ENCODE measurements at places on chromosomes 5 and 9.
A peak's percentile ranks its signal among the peaks of the same experiment; 100 is the strongest.

DNA sequence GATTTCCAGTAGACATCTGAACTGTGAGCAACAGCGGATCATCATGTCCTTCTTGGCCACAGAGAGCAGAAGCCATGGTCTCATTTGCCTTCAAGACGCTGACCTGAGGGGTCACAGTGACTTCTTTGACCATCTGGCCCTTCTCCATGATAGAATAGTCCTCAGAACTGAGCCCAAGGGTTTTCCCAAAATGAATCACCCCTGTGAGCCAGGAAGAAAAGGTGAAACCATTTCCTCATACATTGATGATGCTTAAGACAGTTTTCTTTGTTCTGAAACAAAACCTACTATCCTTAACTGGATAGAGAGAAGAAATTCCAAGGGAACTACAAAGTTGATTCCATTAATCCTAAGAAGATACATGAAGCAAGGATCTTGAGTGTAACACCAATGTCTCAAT is 503.9 kb downstream of the CTNND2 start:
- DNase-seq: no peak

DNA sequence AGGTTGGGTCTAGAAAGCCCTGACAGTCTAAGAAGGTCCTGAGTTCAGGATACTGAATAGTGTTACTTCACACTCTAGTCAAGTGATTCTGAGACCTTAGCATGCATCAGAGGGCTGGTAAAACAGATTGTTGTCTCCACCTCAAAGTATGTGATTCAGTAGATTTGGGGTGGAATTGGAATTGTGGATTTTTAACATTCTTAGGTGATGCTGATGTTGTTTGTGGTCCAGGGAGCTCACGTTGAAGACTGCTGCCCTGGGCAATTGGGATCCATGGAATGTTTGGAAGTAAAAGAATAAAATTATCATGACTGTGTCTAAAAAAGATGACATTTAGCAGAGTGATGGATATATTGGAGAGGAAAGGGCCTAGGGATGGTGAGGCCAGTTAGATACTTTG is 75.6 kb downstream of the VCAN start:
- no peak for DNase-seq

DNA sequence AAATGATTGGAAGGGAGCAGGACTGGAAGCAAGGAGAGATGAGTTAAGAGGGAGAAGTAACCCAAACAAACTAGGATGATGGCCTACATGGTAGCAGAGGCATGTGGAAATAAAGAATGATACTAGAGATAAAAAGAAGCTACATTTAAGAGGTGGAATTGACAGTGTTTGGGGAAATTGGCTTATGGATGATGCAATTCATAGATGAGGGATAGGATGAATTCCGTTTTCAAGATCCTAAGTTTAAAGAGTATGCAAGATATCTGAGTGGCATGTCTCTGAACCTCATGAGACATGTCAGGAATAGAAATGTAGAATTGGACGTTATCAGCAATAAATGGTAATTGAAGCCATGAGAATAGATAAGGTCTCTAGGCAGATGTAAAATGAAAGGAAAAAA is 73.6 kb downstream of the RPS23 start:
- DNase-seq: no peak

GRCh38 chr5:138033386-138033808 is 518 bp upstream of the FAM13B start:
- DNase-seq: peak; percentile 66

DNA sequence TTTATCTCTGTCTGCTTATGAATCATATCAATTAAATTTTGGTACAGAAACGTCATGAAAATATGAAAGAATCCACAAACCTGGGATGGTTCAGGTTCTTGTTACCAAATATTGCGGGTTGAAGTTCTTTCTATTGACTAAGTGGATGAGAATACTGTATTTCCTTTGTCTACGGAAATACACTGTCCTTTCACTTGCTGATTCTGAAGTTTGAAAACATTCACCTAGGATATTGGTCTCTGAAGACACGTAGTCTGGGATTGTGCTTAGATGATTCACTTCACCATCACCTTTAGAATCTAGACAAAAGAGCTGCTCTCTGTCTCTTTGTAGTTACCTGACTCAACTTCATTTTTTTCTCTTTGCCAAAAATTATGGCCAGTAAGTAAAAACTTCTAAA is 222.4 kb downstream of the FBN2 start:
- DNase-seq: no peak

DNA sequence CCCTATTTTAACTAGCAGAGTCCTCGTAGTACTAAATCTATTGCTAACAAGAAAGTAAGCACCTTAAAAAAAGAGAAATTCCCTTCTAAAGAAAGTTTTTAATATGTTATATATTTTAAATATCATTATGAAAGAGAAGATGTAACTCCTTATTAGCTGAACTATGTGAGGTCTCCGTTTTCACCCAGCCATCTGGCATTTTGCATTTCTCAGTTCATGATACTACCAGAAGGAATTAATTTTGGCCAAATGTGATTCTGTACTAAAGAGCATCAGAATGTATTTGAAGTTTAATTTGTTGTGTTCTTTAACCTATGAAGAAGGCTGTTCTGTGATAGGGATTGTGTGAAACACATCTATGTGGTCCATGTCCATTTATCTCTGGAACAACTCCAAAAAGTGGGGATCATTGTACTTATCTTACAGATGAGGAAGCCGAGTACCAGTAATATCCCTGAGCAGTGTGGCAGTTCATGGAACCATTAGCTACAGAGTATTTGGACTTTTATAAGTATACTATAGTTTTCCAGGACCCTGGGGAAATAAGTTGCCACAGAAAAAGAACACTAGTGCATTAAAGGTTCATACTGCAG is 29.8 kb downstream of the TNFAIP8 start:
- DNase-seq: no peak

DNA sequence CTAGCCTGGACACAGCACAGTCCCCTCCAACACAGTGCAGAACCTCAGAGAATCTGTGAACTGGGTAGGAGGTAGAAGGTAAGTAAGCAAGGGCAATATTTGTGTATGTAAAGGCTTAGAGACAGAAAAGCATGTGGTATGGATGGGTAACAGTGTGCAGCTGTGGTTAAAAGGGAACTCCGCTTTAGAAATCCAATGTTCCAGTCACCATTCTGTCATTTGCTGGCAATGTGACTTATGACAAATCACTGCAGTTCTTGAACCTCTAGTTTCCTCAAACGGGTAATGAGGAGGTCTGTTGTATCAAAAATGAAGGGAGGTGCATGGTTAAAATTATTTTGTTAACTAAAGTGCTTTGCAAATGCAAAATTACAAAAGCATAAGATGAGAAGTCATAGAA is 125.5 kb upstream of the IFNE start:
- no peak for DNase-seq

GRCh38 chr9:34025062-34025461 is 23.6 kb downstream of the UBAP2 start:
- no peak for DNase-seq

GRCh38 chr5:39742916-39743315 is 318.1 kb upstream of the DAB2 start:
- no peak for DNase-seq

DNA sequence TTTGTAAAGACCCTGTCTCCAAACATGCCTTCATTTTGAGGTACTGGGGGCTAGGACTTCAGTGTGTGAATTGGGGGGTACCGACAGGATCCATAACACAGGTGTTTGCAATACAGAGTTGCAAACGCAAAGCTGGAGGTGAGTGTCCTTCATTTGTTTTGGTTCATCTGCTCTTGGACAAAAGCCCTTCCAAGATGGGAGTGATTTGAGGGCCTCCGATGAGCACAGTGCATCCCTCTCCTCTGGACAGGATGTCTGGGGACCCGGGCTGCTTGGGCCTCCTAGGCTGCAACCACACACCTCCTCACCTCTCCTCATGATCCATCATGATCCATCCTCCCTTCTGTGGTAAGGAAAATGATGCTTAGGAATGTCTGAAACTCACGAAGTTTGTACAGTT is 23.8 kb downstream of the FGD3 start:
- no peak for DNase-seq

DNA sequence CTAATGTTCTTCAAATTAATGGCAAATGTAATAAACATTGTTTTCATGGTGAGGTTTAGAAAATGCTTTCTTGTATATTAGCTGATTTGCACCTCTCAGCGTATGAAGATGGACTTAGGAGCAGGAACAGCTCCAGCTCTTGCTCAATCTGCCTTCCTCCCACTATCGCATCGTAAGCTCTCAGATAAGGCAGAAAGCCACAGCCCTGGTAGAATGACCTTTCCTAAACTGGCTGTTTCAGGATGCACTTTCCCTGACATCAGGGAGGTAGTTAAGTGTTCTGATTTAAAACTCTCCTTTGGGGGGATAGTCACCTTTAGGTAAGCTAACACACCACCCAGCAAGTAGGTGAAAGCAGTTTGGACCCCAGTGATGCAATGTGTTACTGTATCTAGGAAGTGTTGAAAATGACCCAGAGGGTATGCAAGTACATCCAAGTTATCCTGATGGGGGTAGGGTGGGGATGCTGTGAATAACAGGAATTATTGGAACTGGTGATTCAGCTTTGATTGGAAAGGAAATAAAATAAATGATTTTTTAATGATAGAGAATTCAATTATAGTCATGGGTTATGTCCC is 72.3 kb downstream of the LMNB1 start:
- no peak for DNase-seq

- DNase-seq: no peak
Measured at GRCh38 chr9:95182854-95183563, 134.5 kb downstream of the FANCC start.

Data from HT-29 (cell line).